GM23248 (cell line): ENCODE measurements at places on chromosomes 4 and X. TPM values are rescaled to one million over a fixed set of nuclear protein-coding genes. Genes with fewer than 3 reads are reported as not detected.
A peak's percentile ranks its signal among the peaks of the same experiment; 100 is the strongest.

DNA sequence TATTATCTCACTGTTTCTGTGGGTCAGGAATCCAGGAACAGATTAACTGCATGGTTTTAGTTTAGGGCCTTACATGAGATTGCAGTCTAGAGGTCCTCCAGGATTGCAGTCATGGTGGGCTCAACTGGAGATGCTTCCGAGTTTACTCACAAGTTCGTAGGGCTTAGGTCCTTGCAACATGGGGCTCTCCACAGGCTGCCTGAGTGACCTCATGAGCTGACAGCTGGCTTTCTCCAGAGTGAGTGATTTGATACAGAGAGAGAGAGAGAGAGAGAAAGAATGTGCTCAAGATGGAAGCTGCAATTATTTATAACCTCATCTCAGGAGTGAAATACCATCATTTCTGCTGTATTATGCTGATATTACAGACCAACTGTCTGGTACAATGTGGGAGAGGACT, 168.9 kb downstream of the GPAT3 start:
- H3K4me1 ChIP-seq, result no peaks in the 10 kb centered on the region
- no peaks in the 10 kb centered on the region for H3K36me3 ChIP-seq
- no peak overlapping the region for H3K27ac ChIP-seq
- DNase-seq, result no peak
- H3K4me3 ChIP-seq, result no peak overlapping the region

The APELA gene
- not detected in 2 replicates for total RNA-seq

DNA sequence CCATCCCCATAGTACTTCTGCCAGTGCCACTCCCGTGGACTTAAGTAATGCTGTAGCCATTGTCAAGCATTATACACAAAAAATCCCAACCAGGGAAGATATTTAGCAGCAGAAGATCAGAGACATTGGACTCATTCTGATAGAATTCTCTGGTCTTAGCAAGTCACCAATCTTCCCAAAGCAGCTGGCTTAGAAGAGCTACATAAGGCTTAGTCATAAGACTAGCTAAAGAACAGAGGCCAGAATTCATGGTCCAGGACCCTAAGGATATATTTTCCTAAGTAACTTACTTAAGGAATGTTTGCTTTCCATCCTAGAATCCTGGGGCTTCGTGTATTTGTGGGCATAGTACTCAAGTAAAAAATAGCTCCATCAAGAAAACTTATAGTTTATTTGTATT, 100.3 kb upstream of the SLIT2 start:
- no peak overlapping the region for H3K4me3 ChIP-seq
- no peaks in the 10 kb centered on the region for H3K4me1 ChIP-seq
- peak; percentile 35 for DNase-seq
- H3K36me3 ChIP-seq, result no peaks in the 10 kb centered on the region
- H3K27ac ChIP-seq, result no peak overlapping the region

The KLHL13 gene
- 0.43 TPM in 1 of 2 replicates, not detected in the other for total RNA-seq

The TMEM271 gene
- not detected in 2 replicates for total RNA-seq

- no peaks in the 10 kb centered on the region for H3K4me1 ChIP-seq
- H3K27me3 ChIP-seq, result no peaks in the 10 kb centered on the region
- no peak overlapping the region for H3K27ac ChIP-seq
Measured at GRCh38 chr4:2172161-2172560, 69.8 kb downstream of the HAUS3 start.

The RBMX gene
- total RNA-seq, result 217 and 254 TPM in 2 replicates

The EVC2 gene
- 8.0 and 8.1 TPM in 2 replicates for total RNA-seq

GRCh38 chr4:110231869-110232268, 33.5 kb upstream of the ELOVL6 start:
- H3K27ac ChIP-seq, result no peak overlapping the region
- H3K4me1 ChIP-seq, result no peaks in the 10 kb centered on the region
- no peaks in the 10 kb centered on the region for H3K36me3 ChIP-seq
- no peaks in the 10 kb centered on the region for H3K27me3 ChIP-seq
